ENCODE measurements at places on chromosomes 2 and 18.

- DNase-seq, result no peak
Observed at GRCh38 chr2:47833516-47833968, 50.6 kb downstream of the MSH6 start.

GRCh38 chr2:225182126-225182525 is 139.9 kb upstream of the DOCK10 start:
- no peak for DNase-seq

- DNase-seq, result no peak
Observed at GRCh38 chr2:199697469-199697868, 153.5 kb downstream of the FTCDNL1 start.

DNA sequence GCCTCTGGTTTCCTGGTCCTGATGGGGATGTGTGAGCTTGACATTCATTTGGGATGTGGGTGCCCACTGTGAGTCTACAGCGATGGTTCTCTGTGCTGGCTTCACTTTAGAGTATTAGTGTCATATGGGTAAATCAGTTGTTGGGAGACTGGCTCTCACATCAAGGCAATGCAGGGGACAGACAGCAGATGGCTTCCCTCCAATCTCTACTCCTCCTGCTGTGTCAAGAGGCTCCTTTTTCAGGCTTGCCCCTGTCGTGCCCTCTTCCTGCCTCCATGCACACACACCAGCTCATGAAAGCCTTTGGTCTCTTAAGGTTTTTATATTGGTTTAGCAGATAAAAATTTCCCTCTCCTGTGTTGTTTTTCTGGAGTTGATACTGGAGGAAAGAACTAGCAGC is 315.6 kb downstream of the RDH14 start:
- DNase-seq, result no peak

GRCh38 chr2:112682101-112682500 is 36.4 kb downstream of the SLC20A1 start:
- DNase-seq, result no peak

DNA sequence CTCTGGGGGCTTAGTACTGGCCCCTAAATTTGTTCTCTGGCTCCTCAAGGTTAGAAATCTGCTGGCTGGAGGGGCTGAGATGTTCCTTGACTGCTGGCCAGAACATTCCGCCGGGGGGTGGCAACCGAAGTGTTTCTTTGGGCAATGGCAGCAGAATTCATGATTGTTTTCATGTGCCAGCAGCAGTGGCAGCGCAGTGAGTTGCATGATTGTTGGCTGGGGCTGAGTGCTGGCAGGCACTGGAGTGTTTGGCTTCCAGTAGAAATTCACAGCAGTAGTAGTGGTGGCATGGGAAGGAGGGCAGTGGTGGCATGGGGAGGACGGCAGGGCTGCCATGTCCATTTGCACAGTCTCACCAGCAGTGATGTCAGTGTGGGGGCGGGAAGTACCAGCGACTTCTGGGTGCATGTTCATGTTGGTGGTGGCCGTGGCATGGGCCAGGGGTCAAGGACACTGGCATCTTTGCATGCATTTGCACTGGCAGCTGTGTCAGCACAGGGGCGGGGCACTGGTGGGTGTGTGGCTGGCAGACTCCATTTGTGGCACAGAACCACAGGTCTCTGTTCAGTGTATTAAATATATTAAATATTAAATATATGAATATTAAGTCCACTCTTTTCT is 130.6 kb upstream of the CDH7 start:
- peak; percentile 1 for DNase-seq

DNA sequence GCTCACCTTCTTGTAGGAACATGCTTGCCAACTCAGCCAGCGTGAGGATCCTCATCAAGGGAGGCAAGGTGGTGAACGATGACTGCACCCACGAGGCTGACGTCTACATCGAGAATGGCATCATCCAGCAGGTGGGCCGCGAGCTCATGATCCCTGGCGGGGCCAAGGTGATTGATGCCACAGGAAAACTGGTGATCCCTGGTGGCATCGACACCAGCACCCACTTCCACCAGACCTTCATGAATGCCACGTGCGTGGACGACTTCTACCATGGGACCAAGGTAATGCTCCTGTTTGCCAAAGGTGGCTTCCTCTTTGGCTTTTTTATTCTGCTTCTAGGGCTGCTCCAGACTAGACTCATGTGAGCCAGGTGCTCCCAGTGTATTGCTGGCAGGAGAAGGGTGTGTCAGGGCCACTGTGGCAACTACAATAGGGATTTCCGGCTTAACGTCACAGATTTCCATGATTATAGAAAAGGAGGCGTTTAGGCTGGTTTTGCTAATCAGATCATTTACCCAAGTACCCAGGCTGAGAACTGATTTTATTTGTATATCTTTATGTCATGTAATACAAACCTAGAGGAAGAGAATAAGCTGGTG is 50.6 kb downstream of the DPYSL5 start:
- DNase-seq, result no peak

DNA sequence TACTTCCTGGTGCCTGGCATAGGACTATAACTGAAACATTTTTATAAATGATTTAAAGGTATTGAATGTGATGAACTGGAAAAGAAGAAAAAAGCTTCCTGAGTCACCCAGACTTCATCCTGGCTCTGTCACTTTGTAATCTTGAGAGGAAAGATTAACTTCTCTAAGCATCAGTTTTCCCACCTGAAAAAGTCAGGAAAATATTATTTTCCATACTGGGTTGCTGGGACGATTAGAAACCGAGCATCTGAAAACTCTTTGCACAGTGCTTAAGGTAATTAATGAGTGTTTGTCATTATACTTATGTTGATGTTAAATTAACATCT is 71.8 kb downstream of the FMNL2 start:
- DNase-seq, result no peak

DNA sequence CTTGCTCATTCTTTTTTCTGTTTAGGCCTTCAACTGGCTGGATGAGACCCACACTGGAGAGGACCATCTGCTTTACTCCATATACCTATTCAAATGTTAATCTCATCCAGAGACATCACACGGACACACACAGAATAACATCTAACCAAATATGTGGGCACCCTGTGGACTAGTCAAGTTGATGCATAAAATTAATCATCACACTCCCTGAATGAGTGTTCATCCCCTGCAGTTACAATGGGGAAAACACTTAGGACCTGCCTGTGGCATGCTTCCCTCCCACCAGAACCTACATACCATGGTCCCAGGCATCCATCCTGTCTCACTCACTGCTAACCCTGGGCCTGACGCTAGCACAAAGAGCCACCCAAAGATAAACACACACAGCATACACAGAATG is 112.8 kb upstream of the TEX51 start:
- no peak for DNase-seq

Measured in C1 segment of cervical spinal cord (tissue), 14 donors.